ENCODE measurements at places on chromosomes 2 and 18.

DNA sequence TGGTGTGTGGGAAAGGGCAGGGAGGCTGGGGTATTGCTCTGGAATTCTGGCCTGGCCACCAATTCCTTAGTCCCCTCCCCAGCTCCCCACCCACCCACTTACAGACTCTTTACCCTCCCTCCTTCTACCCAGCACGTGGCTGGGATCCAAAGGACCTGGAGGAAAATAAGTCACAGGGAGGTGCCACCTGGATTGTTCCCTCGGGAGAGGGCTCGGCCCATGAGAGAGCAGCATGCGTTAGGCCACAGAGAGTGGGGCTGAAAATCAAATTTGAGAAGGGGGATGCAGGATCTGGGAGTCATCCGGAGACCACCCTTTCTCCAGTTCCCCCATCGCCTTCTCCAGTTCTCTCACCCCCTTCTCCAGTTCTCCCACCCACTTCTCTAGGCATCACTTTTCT, 3.0 kb downstream of the ASPRV1 start:
- DNase-seq: no peak

GRCh38 chr2:193845604-193846003, 1650.9 kb upstream of the TMEFF2 start:
- DNase-seq: no peak

GRCh38 chr18:52596748-52597435, 256.9 kb downstream of the DCC start:
- DNase-seq: no peak

DNA sequence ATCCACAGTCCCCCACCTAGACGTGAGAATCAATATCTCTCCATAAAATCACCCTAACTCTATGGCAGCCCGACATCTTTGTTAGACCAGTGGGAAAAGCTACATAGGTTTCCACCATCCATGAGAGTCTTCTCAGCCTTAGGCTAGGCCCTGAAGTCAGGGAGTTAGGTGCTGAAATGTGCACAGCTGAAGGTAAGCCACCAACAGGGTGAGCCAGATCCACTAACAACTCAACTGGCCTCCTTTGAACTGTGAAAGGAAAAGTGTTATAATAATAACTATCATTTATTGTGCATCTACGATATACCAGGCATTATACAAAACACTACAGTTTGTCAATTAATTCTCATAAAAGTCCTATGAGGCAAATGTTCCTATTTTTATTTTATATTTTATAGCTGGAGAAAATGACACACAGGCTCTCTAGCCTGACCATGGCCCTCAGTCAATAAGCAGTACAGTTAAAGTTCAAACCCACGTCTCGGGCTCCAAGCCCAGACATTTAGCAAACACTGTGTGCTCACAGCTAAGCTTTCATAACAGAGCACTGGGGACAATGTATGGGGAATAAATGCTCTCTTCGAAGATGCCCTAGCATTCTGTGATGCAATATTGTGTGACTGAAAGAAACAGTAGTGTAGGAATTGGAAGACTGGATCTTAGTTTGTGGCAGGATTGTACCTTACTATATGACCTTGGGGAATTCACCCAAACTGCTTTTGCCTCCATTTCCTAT, 11.2 kb upstream of the CYP27C1 start:
- no peak for DNase-seq

GRCh38 chr2:104430359-104430740, 423.6 kb upstream of the POU3F3 start:
- DNase-seq: no peak

DNA sequence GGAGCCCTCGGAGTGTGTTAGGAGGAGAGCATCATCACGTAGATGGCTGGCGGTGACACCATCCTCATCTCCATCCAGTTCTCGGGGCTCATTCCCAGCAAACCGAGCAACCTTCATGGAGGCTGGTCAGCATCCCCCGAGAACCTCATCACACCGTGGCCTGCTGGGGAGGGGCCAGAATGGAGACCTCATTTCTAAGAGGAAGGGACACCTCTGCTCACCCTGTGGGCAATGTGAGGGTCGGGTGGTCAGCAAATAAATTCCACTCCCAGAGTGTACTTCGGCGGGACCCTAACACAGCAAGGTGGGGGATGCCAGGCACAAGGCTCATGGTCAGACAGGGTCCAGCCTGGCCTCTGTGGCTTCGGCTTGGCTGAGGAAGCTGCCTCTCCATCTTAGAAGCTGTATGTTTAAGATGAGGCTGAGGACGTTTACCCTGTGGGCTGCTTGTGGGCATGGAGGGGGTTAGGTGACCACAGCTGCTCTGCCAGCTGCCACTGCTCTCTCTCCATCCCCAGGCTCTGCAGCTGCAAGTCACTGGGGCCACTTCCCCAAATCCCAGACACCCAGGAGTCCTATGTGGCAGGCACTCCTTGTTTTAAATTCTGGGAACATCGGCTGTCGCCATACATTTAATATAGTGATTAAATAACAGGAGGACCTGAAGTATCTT, 56.5 kb upstream of the PXDN start:
- no peak for DNase-seq

GRCh38 chr2:144181001-144181400, 338.9 kb downstream of the ZEB2 start:
- DNase-seq: no peak

- no peak for DNase-seq
Observed at GRCh38 chr2:68837164-68837860, 33.9 kb downstream of the BMP10 start.

DNA sequence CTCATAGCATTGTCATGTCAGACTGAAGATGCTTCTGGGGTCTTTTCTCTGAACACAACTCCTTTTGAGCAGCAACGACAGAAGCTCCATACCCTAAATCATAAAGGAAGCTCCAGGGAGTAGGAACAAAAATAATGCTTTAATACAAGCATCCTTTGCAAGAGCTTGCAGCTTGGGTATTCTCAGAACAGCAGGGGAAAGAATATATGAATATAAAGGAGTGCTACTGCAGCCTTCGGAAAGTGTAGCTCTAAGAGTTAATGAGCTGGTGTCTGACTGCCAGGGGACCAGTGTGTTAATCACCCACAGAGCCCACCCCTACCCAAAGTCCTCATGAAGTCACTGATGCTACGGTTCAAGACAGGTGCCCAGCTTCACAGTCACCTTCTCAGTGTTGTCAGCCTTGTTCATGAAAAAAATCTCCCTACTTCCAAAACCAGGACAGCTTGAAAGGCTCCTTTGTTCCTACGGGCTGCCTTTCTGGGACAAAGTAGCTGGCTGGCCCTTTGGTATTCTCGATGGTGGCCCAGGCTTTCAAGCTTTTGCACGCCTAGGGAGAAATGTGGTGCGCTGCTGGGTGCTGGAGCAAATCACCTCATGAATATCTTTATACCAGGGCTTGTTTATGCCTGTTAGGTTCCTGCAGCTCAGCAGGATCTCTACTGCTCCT, 259.7 kb downstream of the CMPK2 start:
- DNase-seq: no peak
